Dermis blood vessel endothelial cell (primary cell): ENCODE measurements at places on chromosomes 16 and 17. TPM values are rescaled to one million over a fixed set of nuclear protein-coding genes. Genes with fewer than 3 reads are reported as not detected.
A peak's percentile ranks its signal among the peaks of the same experiment; 100 is the strongest.

DRC7 gene
- 0.09 TPM in 1 of 2 replicates, not detected in the other for total RNA-seq

GPR142 gene
- 0.09 and 0.68 TPM in 2 replicates for total RNA-seq

CDYL2 gene
- 30.6 and 32.2 TPM in 2 replicates for total RNA-seq

SULT1A2 gene
- total RNA-seq, result 0.14 TPM in 1 of 2 replicates, not detected in the other

LCAT gene
- total RNA-seq, result 3.3 and 6.5 TPM in 2 replicates

MILR1 gene
- total RNA-seq, result 2.7 and 3.2 TPM in 2 replicates

DNA sequence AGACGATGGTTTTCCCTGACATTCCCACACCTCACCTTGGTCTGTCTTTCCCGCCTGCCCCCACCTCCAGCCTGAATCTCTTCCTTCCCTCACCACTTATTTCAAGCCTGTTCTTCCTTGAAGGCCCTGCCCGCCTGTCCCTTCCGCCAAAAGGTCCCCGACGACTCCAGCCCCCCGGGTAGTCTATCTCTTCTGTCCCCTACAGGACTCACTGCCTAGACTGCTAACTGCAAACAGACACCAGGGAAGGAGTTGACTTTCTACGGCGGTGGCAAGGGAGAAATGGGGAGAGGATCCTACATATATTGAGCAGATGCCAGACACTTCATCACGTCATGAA, 53.7 kb downstream of the NT5M start:
- DNase-seq, result no peak

- DNase-seq, result no peak
Measured at GRCh38 chr16:1137604-1138003, 15.3 kb upstream of the CACNA1H start.

DNA sequence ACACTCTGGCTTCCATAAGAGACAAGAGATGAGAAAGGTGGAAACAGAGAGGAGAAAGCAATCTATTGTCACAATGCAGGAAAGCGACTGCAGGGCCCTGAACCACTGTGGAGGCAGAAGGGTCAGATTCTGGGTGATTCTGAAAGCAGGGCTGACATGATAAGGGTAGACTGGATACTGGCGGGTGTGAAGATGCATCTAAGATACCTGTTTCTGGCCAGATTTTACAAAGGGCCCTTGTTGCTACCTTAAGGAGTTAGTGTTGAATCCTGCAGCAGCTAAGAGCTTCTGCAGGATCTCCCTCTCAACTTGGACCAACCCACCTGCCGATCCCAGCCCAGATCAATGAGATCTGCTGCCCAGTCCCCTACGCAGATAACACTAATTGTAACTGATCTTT, 6.1 kb upstream of the MEFV start:
- no peak for DNase-seq

DNA sequence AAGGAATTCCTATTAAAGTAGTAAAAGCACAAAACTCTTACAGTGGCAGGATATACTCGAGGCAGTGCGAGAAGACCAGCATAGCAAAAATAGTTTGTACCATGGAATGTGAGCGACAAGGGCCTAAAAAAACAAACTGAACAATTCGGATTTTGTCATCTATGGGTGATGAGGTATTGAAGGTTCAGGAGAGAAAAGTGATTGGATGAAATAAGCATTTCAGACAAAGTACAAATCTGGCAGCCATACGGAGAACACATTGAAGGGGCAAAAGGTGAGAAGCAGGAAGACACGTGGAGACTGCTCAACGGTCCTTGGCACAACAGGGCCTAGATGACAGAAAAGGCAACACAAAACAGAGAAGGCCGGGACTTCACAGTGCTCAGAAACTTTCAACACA, 22.5 kb downstream of the MYH10 start:
- DNase-seq, result no peak

DNA sequence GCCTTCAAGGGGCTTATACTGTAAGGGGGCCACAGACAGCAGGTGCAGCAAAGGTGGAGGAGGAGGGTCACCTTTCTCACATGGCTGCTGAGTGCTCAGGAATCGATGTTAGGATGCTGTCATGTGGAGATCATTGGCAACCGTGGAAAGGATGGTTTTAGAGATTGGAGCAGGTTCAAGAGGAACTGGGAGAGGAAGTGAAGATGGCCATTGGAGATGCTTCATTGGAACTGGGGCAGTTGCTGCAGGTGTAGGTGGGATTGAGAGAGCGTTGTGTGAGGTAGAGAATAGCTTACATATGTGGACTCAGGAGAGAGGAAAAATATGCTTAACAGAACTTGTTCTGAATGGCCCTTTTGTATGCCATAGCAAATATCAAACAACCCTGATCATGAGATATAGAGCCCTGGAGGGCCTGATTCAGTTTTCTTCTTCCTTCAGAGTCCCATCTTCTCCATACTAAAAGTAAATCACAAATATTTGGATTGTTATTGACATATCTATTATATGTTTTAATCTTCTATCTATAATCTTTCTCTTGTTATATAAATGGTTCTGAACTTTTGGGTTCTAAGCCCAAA, 40.8 kb downstream of the LDHD start:
- no peak for DNase-seq

DNA sequence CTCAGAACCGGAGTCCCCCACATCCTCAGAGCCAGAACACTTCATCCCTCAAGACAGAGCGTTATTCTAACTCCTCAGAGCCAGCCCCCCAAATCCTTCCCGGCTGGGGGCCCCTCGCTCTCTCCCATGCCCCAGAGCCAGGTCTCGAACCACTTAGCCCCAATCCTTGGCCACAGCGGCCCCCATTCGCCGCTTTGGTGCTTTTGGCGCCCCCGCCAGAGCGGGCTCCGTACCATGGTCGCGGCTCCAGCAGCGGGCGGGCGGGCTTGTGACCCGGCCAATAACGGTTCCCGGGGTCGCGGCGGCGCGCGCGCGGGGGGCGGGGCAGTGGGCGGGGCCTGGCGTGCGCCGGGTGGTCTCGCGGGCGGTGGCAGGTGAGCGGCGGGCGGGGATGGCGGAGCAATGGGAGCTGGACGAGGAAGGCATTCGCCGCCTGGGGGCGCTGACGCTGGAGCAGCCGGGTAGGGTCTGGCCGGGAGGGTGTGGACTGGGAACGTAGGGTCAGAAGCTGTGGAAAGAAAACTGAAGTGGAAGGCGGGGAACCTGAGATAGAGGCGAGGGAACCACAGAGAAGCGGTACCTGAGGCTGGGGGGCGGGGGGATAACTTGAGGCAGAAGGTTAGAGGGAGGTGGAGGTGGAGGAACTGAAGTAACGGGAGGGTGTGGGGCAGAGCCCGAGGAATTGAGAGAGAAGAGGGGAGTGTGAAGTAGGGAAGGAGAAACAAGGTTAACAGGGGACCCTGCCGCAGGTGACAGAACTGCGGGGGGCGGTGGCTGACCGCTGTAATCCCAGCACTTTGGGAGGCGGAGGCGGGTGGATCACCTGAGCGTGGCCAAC, at the start of the genes KCTD19 and LRRC36:
KCTD19 (minus strand) TSS at position 270 of the 838 bp plus-strand sequence; CDS start at position 236, 34 bp downstream.
LRRC36 (plus strand) TSS at position 344 of the 838 bp plus-strand sequence; CDS start at position 392, 48 bp downstream.
- peak; percentile 84 for DNase-seq

- DNase-seq, result no peak
Measured at GRCh38 chr16:74888888-74889287, 96.0 kb downstream of the WDR59 start.

DNA sequence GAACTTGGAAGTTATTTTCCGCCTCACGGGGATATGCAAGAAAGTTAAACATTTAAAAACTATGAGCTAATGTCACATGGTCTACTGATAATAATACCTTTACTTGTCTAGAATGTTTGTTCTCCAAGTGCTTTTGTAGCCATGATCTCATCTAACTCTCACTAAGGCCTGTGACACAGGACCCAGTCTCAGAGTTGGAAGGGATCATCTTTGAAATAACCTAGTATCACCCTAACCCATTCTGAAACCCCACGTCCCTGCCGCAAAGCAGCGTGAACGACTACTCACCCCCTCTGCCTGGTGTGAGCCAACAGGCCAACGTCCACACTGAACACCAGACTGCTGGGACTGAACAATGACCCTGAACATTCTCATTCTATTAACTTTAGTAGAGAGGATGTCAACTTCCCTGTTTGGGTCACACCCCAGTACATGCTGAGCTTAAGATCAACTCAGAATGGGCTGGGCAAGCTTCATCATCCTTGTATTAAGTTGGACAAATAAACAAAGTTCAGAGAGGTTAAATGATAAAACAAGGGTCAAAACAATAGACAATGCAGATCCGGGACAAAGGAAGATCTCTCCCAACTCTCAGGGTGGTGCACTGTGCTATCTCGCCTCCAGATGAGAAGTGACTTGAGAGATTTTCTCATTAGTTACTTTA, 54.8 kb upstream of the BCAR1 start:
- peak; percentile 52 for DNase-seq

GRCh38 chr16:4009177-4009576, 107.1 kb downstream of the ADCY9 start:
- DNase-seq, result no peak

GRCh38 chr17:37691807-37692206, 48.6 kb upstream of the DDX52 start:
- no peak for DNase-seq

DNA sequence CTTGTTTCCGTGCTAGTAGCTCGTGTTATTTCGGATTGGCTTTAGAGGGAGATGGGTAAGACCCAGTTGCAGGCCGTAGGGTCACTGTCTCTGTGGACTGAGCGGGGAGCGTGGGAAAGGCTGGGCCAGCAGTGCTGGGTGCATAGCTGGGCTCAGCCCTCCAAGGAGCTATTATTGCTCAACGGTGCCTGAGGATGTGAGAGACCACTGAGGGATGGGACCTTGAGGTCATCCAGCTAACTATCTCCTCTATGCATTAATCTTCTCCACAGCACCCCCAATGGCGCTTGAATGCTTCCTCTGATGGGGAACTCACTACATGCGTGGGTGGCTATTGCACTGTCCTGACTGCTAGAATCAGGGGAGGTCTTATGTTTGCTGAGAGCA, 126.1 kb upstream of the FOXF1 start:
- DNase-seq, result no peak

GRCh38 chr16:25006504-25007056, 8.6 kb downstream of the ARHGAP17 start:
- no peak for DNase-seq

DNA sequence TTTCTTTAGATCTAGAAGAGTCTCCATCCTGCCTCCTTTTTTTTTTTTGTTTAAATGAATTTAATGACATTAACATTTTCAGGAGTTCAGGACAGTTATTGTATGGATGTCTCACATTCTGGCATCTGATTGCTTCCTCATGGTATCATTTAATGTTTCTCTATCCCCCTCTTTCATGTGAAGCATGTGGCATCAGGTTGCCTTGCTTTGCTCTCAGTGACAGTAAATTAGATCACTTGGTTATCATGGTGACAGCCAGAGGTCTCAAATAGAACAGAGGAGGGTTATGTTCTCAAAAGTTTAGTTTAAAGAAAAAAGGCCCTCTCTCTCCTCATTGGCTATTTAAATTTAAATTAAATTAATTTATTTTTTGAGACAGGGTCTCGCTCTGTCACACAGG, 74.1 kb downstream of the WWP2 start:
- DNase-seq, result no peak

DNA sequence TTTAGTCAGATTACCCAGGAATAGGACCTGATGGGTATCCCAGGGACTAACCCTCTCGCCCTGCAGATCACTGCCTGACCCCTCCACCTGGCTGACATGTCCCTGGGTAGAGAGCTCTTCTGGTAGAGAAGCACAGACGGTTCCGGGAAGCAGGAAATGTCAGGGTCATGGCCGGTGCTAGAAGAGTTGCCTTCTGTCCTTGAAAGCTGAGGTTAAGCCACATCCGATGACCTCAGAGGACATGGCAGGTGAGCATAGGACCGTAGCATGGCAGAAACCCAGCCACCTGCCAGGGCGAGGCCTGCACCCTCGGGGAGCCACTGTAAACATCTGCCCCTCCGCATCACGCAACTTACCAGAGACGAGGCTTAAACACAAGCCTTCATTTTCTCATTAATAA, 483.7 kb downstream of the SOX9 start:
- no peak for DNase-seq

GRCh38 chr16:11076259-11077018, 132.1 kb downstream of the CLEC16A start:
- no peak for DNase-seq

GRCh38 chr16:85377388-85378144, 235.6 kb upstream of the GSE1 start:
- DNase-seq, result no peak

DNA sequence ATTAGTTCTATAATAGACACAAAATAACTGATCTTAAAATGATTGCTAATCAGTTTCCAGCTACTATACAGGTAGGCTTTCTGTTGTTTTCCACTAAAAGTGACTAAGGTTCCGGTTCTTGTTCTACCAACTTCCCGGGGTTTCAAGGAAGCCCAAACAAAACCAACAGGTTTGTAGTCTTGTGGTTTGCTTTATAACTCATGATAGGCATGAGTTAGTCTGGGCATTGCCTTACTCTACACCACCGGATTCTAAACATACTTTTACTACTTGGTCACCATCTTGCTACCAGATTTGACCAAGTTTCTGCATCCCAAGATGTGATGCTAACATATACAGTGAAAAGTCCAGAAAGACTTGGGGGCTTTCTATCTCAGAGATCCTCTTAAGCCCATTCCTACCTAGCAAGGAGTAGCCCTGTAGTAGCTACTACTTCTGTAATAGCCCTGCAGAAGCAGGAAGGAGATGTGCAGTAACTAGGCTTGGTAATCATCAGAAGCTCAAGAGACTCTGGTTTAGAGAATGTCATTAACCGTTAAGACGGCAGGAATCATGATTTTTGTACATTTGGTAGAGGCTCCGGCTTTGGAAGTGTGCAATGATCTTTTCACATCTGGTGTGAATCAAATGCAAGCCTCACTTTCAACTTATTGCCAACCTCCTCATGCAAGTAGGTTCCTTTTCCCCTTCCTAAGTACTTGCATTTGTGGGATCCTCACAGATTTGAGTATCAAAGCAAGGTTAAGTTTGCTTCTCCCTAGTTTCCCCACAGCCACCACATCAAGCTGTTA, 1.6 kb downstream of the FAM117A start:
- no peak for DNase-seq

GRCh38 chr16:15897121-15897780, 8.8 kb upstream of the CEP20 start:
- no peak for DNase-seq

- DNase-seq, result no peak
Measured at GRCh38 chr17:80997424-80998117, 5.9 kb downstream of the CHMP6 start.

DNA sequence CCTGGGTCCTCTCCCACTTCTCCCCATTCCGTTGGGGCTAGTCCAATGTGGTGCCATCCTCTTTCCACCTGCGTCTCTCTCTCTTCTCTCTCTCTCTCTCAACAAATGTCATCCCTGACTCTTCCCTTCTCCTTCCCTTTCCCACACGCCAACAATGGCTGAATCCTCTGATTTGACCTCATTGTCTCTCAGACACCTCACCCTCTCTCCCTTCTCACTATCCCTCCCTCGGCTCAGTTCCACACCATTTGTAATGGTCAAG, 628 bp upstream of the ZNF18 start:
- DNase-seq, result no peak
